ENCODE measurements at places on chromosomes 16 and 17.

DNA sequence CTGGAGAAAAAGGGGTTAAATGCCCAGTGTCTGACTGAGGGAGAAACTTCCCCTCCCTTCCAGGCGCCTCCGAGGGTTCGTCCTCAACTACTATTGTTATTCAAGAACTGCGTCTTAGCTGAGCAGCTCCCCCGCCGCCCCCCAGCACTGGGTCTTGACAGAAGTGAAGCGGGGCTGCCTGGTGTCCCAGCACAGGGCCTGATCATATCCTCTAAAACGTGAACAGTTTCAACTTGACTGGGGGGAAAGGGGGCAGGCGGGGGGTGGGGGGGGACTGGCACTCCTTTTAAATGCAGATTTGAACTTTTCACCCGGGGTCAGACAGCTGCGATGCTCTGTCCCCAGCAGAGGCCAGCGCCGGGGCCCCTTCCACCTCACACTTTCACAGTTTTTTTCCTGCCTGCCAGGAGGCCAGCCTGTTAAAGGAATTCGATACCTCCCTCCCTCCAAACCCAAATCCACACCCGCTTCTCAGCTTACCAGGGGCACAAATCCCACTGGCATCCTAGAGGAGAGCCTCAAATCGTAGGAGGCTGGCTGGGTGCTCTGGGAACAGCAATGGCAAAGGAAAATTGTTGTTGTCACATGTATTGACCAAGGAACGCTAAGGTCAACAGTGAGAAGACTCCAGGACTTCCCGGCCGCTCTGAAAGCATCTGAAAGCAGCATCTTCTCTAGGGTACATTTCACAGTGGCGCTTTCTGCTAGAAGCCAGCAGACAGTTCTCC is 14.5 kb downstream of the ZFHX3 start:
- DNase-seq, result no peak

- DNase-seq, result no peak
Measured at GRCh38 chr17:12729086-12729485, 60.2 kb upstream of the ARHGAP44 start.

- DNase-seq, result peak; percentile 70
Measured at GRCh38 chr16:84718-85406, 6.8 kb downstream of the MPG start.

GRCh38 chr17:45650561-45650960 is 133.6 kb upstream of the CRHR1 start:
- DNase-seq, result no peak

DNA sequence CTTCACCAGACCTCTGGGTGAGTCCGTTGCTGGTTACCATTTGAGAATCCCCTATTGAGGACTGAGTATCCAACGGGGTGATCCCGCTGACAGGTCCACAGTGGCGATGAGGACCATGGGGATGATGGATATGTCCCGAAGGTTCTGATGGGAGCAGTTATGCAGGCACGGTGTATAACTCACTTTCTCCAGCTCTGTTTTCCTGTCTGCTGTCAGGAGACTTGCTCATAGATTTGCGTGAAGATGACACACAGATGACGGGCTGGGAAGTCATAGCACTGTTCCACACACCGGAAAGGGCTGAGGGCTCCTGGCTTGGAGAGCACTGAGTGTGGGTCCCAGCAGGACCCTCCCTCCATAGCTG is 22.2 kb upstream of the ADCY7 start:
- DNase-seq, result no peak

DNA sequence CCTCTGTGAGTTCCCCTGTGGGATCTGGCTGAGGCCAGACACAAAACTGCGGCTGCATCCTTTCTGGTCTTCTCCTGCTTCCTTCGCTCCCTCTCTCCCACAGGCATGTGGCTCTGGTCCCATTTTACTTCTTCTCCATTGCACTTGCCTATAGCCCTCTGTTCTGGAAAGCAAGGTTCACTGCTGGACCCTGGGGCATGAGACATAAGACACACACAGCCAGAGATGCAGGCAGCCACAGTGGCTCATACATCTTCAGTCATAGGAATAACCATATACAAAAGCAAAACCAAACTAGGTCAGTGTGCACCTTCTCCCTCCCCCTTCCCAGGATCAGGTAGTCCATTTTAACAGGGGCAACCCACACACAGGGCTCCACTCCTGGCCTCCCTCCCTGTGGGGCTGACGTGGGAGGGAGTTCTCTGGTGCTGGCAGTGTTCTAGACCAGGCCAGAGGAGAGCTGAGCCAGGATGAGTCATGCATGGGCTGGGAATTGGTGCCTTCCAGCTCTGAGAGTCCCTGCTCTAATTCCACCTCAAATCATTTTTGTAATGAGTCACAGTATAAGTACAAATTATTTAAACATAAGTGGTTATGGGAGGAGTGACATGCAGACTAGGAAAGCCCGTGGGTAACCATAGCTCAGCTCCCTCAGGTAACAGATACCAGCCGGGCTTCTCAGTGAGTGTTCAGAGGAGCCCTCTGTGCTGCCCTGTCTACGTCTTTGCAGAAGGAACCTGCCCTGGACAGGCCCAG is 58.0 kb downstream of the ASIC2 start:
- DNase-seq, result peak; percentile 70

GRCh38 chr16:68997564-68997963 is 107.9 kb upstream of the HAS3 start:
- DNase-seq, result no peak

DNA sequence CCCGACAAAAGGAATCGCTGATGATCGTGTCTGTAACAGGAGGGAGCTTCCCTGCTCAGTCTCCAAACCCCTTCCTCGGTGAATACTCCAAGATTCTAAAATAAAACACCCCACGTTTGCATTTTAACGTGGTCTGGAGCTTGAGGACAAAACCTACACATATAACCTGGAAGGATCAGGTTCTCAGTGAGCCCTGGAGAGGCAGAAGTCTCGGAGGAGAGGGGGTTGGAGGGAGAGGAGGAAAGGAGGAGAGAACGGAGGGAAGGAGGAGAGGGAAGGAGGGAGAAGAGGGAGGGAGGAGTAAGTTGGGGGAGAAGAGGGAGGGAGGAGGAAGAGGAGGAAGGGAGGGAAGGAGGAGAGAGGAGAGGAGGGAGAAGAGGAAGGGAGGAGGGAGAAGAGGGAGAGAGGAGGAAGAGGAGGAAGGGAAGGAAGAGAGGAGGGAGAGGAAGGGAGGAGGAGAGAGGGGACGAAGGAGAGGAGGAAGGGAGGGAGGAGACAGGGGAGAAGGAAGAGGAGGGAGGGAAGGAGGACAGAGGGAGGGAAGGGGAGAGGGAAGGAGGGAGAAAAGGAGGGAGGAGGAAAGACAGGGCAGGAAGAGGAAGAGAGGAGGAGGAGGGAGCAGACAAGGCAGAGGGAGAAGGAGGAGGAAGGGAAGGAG is 27.4 kb upstream of the GINS2 start:
- no peak for DNase-seq

DNA sequence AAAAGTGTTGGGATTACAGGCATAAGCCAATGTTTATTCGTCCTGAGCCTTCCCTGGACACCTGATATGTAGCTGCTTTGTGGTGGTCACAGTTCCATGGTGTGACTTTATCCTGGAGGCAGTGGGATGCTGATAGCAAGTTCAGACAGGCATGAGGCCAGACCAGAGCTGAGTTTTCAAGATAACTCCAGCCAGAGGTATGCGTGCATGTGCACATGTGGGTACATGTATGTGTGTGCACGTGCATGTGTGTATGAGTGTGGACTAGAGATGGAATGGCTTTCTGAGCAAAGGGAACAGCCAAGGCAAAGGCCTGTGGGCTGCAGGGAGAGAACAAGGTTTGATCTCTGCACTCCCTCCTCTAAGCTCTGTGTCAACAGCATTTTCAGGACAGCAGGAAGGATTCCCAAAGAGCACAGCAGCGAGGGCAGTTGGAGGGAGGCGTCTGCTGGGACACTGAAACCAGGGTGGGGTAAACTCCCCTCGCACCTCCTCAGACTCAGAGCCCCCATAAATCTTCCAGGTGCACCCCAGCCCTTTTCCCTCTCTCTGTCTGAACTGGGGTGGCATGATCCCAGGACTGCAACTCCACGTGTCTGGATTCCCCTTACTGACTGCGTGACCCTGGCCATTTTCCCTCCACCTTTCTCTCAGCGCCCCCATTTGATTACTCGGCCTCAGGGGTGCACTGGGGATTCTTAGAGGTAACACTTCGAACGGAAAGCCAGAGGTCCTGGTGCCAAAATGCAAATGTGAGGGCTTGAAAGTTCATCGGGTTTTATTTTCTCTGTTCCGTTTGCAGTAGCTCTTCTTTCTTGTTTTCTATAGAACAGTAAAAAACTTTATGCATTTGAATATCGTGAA is 15.3 kb downstream of the NLRC5 start:
- DNase-seq, result no peak

DNA sequence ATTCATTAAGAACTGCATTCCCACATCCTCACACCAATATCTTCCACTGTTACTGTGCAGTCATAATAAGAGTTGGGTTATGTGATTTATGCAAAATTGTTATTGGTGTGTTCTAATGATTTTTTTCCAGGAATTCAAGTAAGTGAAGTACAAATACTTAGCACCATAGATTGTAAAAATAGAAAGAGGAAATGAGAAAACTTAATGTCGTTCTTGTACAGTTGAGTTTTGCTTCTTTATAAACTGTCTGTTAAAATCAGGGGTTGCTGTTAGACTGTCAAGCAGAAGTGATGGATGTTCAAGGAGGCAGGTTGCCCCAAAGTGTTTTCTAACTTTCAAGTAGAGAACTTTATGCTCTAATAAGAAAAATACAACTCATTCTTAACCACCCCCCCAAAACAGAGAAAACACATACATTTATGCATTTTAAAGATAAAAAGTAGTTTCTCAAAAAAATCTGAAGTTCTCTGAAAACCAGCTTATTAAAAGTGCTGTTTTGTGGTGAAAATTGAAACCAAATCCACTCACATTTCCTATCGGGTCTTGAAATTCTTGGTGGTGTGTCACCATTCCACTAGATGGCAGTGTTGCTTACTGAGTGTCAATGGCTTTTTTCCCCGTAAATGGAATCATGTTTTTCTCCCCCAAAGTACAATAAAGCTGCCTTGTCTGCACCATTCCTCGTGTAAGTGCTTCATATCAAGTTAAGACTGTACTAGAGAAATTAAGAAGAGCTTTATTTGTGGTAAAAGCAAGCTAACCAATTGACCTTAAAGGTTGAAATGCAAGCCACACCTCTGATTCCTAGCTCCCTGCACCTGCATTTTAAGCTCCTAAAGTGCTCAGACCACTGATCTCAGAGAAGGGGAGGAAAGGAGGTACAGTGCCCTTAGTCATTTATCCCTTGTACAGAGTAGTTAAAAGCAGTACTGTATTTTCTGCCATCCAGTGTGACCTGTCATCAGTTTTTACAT is 4.7 kb upstream of the IGSF6 start:
- DNase-seq, result no peak

- DNase-seq, result no peak
Measured at GRCh38 chr17:45730192-45730591, 53.9 kb upstream of the CRHR1 start.

DNA sequence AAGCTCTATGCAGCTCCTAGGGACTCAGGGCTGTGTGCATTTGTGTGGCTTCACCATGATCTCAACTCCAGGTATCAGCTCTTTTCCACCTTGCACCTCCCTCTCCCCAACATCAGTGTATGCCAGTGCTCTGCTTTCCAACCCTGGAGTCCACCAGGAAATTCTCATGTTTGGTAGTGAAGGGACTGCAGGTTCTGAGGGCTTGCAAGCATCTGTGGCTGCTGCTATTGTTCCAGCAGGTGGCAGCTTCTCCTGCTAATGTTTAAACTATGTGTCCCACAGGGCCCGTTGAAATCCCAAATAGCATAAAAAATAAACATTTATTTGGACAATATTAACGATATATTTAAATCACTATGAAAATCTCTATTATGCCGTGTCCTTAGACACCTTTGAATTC is 82.0 kb downstream of the RGS9 start:
- no peak for DNase-seq

DNA sequence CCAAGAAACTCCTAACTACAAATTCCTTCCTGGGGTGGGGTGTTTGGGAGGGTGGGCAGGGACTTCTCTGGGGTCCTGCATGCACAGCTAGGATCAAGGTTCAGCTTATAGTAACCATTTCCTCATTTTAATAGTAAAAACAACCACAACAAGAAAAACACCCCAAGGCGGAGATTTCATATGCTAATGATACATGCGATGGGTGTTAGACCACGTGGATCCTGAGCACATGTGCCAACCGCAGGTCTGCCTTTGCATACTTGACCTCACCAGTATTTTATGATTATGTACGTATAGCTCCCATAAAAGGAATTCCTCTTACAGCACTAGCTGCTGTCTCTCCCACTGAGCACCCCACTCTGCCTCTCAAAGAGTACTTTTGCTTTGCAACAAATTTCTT is 1.9 kb downstream of the KRTAP4-11 start:
- no peak for DNase-seq

DNA sequence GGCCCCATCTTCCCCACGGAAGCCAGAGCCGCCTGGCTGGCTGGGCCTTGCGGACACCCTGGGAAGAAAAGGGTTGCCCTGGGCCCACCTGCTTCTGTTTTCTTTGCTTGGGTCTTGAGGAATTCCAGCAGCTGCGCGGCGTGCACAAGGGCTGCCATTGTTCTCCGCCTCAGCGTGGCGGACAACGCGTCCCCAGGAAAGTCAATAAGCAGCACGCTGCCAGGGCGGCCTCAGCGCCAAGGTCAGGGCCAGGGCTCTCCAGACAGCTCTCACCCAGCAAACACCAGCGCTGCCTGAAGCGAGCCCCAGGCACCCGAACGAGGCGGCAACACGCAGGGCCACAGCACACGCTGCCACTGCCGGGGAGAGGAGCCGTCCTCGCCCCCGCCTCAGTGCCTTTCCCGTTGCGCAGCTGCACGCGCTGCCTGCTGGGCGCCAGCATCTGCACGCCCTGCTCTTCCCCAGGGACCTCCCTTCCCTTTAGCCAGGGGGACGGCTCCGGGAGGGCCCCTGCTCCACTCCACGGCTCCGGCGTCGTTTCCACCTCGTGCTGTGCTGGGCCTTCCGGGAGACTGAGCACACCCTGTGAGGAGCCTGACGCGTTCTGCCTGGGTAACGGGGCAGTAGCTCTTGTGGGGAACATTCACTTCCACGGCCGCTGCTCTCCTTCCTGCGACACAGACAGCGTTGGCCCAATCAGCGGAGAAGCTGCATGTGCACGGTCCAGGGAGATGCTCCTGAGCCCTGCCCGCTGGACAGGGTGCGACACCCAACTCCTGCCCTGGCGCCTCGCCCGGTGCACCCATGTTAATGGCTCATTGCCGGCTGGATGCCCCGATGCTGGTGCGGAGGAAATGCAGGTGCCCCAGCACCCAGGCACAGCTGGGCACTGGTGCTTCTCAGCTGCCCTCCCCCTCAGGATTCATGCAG is 57.8 kb downstream of the LMF1 start:
- DNase-seq, result no peak

GRCh38 chr16:2082983-2083364 is 35.2 kb downstream of the TSC2 start:
- DNase-seq, result no peak

DNA sequence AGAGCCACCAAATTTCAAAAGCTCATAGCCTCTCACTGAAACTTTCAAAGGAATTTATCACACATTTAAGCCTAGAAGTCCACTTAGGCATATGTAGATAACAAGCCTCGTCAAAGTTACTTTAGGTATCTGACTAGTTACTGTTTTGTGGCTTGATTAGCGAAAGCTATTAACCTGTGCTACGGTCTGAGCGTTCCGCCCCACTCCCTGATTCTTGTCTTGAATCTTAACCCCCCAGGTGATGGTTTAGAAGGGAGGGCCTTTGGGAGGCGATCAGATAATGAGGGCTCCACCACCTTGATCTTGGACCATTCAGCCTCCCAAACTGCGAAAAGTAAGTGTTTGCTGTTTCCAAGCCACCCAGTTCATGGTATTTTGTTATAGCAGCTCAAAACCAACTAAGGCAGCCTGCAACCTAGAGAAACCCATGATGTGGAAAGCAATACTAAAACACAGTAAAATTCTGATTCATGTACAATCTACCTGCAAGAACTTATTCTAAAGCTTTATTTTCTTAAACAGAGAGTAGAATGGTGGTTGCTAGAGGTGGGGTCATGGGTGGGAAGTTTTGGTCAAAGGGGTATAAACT is 7.1 kb downstream of the HSDL1 start:
- DNase-seq, result no peak
